ENCODE measurements at places on chromosomes 3 and 15. TPM values are rescaled to one million over a fixed set of nuclear protein-coding genes. Genes with fewer than 3 reads are reported as not detected.
A peak's percentile ranks its signal among the peaks of the same experiment; 100 is the strongest.

DPPA2 gene
- not detected for total RNA-seq

TRPC1 gene
- total RNA-seq, result 1.6 TPM

EXOG gene
- 26.0 TPM for total RNA-seq

CLSTN2 gene
- not detected for total RNA-seq

WDR5B gene
- total RNA-seq, result 4.9 TPM

CYP8B1 gene
- total RNA-seq, result not detected

TCF12 gene
- 83.7 TPM for total RNA-seq

KLF15 gene
- not detected for total RNA-seq

PRKAR2A gene
- total RNA-seq, result 29.3 TPM

SAMD7 gene
- total RNA-seq, result not detected

TBL1XR1 gene
- total RNA-seq, result 146 TPM

DNA sequence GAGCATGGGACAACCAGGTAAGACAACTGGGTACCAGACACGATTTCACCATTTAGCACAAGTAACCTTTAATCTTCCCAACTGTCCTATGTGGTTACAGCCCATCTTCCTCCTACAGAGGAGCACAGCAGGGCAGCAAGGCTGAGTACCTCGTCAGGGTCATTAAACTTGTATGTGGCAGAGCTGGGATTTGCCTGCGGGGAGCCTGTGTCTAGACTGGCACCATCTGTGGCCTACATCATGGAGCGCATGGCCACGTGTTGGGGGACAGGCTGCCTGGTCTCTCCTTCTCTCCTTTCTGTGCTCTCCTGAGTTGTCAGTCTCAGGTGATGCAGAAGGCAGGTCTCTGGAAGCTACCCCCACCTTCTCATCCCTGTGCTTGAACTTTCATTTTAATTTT is 32.2 kb downstream of the GOLGA6A start:
- DNase-seq, result no peak

- no peak for DNase-seq
Measured at GRCh38 chr3:25648925-25649830, 15.5 kb downstream of the TOP2B start.

- DNase-seq, result no peak
Measured at GRCh38 chr3:8768364-8769087, 887 bp downstream of the OXTR start.

- DNase-seq, result no peak
Measured at GRCh38 chr15:62866366-62866765, 176.2 kb upstream of the TPM1 start.

DNA sequence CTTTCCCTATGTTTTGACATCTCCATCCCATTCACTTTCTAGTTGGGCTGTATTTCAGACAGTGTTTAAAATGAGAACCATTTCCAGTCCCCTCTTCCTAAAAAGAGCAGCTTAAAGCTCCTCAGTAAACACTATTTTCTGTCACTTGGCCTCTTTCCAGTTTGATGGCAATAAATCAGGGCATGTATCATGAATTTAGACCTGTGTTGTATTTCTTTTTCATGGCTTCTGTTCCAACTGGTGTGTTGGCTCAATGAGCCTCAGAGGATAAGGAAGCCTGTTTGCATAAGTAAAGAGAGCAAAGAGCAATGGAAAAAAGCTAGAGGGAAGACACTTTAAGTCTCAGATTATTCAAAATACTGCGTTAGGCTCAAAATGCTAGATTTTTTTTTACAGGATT is 7.2 kb downstream of the CCDC80 start:
- no peak for DNase-seq

DNA sequence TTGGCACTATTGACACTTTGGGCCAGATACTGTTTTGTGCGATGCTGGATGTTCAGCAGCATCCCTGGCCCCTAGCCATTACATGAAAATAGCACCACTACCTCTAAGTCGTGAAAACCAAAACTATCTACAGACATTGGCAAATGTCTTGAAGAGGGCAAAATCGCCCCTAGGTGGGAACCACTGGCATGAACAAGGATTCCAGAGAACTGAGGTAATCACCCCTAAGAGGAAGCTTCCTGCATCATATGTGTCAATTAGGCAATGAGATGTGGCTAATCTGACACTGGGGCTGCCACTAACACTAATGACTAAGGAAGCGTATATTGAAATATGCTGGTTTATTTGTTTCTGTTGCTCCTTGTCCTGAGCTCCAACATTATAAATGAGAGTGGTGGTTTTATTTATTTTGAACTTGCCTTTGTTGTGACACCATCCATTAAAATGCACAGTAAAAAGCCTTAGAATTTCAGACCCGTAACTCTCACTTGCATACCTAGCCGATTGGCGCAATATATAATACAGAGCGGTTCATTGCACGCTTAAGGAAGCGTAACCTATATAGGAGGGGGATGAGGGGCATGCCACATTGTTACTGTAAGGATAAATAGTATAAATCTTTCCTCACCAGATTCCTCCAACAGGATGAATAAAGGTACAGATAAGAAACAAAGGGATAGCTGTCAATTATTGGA is 299.8 kb upstream of the CNTN4 start:
- no peak for DNase-seq

DNA sequence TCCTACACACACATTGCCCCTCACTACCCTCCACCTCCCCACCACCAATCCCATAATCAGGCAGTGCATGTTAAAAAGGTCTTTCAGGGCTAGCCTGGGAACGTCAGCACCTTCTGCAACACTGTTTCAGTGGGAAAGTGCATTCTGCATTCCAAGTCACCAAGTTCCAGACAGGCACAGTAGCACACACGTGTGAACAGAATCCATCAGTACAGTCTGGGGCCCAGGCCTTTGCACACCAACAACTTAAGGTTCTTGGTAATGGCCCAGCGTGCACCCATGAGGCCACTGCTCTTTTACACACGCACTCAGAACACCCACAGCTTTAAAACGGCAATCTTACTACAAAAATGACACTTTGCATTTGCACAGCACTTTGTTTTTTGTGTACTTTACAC is 1.2 kb downstream of the ANXA2 start:
- DNase-seq, result peak; percentile 26

- DNase-seq, result no peak
Measured at GRCh38 chr3:30941342-30941741, 46.9 kb upstream of the GADL1 start.

GRCh38 chr3:50165910-50166538 is 10.9 kb downstream of the SEMA3F start:
- no peak for DNase-seq

DNA sequence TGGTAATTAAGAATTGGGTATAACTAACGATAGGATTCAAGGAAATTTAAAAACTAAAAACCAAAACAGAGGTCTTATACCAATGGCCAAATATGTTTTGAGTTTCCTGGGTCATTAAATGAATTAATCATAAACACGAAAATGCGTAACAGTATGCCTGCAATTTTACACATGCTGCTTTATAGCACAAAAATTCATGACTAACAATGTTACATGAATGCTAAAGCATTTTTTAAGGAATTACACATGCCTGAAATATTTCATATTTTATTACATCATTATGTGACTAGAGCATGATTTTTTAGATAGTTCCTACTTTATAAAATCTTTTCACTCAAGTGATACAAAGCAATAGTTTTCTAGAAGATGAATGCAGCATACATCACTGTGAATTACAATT is 74.7 kb downstream of the ZNF148 start:
- DNase-seq, result no peak

GRCh38 chr3:181253796-181254195 is 264.3 kb upstream of the DNAJC19 start:
- DNase-seq, result no peak

DNA sequence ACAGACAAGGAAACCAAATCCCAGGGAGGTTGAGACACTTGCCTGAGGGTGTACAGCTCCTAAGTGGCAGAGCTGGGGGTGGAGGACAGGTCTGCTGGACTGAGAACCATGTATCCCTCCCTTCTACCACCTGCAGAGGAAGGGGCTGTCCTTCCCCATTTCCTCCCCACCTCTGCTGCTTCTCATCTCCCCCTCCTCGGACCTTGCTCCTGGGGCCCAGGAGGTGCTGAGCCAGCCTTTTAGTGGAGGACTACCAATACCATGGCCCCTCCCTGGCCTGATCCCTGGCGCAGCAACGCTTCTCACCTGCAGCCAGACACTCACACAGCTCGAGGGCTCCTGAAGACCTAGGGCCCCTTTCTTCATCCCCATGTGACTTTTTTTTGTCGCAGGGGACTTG is 50.4 kb downstream of the IDH2 start:
- no peak for DNase-seq

DNA sequence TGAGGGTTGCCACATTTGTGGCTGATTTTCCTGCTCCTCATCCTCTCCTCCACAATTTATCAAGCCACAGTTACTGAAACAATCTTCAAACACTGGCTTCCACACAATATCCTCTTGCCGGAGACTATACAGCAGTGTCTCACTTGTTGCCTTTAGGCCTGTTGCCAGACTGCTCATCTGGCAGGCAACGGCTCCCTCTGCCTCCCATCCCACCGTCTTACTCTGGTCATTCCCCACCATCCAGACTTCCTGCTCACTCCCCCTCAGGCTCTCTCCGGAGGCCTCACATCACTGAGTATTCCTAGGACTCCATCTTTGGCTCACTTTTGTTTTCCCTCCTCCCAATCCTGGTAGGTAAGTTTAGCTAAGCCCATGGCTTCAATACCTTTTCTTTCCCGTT is 301.9 kb downstream of the IL20RB start:
- no peak for DNase-seq

GRCh38 chr15:65790694-65791334 is 1.3 kb downstream of the DENND4A start:
- DNase-seq, result peak; percentile 54

DNA sequence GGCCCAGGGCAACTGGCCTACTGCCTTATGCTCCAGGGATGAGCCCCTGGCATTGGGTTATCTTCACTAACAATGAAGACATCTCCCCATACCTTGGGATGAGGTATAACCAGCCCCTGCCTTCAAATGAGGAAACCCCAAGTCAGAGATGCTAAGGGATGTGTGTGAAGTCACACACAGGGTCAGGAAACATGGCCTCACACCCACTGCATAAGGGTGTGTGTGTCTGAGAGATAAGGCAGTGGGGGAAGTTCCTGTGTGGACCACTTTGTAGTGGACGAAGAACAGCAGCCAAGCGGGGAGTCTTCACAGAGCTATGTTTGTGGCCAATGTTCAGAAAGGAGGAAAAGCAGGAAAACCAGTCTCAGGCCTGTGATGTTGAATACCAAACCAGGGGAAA is 10.5 kb downstream of the ELP6 start:
- no peak for DNase-seq

- DNase-seq, result no peak
Measured at GRCh38 chr3:65438096-65438495, 600.6 kb downstream of the MAGI1 start.

DNA sequence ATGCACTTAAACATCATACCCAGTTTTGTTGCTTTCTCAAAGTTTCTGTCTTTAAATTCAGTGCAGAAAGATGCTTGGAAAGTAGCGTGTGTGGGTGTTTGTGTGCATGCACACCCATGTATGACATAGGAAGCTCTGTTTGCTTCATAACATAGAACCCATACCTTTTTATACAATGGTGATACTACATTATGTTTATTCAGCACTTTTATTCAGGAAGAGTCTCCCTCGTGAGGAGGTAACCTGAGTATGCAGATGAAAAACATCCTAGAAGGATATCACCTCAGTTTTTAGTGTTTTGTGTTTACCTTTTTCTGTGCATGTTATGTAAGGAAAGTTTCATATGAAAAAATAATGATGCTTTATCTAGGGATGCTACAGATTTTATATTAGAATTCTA is 111.2 kb downstream of the SST start:
- DNase-seq, result no peak

DNA sequence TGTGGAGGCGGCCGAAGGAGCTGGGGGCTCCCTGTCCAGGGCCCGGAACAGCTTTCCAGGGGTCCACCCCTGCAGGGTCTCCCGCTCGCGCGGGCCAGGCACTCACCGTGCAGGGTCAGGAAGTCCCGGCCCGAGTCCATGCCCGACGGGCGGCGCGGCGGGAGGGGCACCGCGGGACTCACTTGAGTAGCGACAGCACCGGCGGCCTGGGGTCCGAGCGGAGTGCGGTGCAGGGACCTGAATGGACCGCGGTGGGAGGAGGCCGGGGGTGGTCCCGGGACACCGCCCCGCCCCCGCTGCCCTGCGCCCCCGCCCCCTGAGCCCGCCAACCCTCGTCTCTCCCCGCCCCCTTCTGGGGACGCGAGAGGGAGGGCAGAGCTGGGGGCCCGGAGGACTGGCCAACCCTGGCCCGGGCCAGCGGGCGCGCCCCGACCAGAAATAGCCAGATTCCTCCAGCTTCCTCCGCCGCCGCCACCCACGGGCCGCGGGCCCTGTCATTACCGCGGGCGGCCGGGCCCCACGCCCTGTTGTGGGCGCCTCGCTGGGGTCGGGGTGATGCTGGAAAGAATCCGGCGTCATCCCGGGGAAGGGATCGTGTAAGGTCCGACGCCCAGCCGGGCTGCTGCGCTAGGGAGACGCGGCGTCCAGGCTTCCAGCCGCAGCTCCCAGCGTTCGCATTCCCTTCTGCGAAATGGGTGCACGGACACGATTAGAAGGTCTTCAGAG is at the start of gene PLCD1:
Gene PLCD1 (minus strand): TSS at position 243 of the 726 bp plus-strand sequence. CDS start 103 bp downstream, at position 140.
- peak; percentile 41 for DNase-seq

GRCh38 chr15:83732770-83733169 is 78.8 kb downstream of the ADAMTSL3 start:
- no peak for DNase-seq

GRCh38 chr15:69443032-69443611 is 9.5 kb upstream of the RPLP1 start:
- peak; percentile 51 for DNase-seq

DNA sequence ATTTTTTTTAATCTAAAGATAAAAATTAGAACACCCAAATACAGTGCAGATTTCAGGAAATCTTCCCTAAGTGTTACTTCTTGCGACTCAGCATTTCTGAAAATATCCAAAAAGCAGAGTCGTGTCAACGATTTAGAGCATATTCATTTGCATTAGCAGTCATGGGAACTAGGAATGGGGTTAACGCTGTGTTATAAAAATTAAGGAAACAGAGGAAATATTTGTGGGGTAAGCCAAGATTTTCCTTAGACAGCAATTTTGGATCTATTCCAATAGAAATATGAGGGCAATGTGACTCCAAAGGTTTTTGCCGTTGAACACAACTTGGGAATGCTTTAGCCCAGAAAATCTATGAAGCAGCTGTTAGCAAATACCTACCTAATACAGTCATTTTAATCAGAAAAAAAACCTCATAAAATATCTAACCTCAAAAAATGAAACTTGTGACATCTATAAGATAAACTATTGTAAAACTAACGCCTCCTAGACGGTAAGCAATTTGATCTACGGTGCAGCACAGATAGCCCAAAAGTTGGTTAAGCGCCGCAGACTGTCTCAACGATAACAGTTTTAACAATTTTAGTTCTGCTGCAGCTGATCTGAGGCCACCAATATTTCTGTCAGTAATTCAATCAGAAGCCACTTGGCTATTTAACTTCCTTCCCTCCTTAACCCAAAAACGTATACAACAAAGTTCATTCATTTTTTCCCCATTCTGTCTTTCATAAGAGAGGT is 5.8 kb upstream of the ATP11B start:
- no peak for DNase-seq

GRCh38 chr3:128112357-128112968 is 11.1 kb downstream of the RUVBL1 start:
- peak; percentile 67 for DNase-seq

- DNase-seq, result no peak
Measured at GRCh38 chr3:127644641-127645370, 15.8 kb downstream of the PODXL2 start.

GRCh38 chr15:67781907-67782690 is 43.2 kb upstream of the SKOR1 start:
- no peak for DNase-seq

- DNase-seq, result no peak
Measured at GRCh38 chr3:149432149-149432548, 42.3 kb upstream of the TM4SF4 start.
